HAP-1 (cell line): ENCODE measurements at places on chromosomes 6 and 20.

- DNase-seq, result no peak
Observed at GRCh38 chr6:4344317-4344899, 209.0 kb upstream of the ECI2 start.

- DNase-seq, result no peak
Observed at GRCh38 chr6:1271071-1271763, 40.7 kb upstream of the FOXQ1 start.

DNA sequence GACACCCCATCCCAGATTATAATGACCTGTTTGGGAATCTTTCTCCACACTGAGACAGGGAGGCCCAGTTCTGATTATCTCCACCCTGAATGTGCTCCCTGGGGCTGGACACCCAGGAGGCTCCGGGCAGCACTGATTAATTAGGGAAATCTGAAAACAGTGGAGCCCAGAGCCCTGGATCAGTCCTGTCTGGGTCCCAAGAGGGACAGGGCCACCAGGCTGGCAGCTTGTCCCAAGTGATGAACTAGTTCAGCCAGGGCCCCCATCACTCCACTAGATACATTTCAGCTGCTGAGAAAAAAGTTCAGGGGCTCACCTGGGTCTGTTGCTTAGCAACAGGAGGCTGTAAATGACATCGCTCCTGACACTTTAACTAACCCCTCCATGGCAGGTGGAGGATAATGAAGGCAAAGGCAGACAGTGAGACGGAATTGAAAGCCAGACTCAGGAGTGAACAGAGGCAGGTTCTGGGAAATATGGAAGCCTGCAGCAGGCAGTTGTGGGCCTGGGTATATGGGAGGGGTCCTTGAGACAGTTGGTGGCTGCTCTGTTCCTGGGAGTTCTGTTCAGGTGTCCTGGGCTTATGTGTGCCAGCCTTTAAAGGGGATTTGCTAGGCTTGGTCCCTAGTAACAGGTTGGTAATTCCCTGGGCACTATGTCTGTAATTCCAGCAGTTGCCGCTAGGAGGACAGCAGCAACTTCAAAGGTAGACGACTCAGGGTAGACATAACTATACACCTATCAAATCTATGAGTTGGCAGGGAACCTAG lies 78.3 kb upstream of the CTNNBL1 start:
- DNase-seq, result no peak

DNA sequence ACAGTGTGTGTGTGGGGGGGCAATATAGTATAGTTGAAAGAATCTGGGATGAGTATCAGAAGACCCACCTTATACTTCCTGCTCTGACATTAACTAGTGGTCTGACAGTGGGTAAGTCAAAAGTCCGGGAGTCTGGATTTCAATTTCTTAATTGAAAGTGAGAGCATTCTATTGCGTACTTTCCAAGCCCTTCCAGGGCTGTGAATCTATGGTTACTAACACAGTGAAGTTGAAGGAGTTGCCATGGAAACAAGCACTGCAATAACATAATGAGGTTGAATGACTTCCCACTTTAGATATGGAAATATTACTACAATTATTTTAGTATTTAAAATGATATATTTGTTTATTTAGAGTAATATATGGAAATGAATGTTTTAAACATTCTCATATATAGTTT lies 80.2 kb downstream of the MLIP start:
- DNase-seq, result peak; percentile 19

DNA sequence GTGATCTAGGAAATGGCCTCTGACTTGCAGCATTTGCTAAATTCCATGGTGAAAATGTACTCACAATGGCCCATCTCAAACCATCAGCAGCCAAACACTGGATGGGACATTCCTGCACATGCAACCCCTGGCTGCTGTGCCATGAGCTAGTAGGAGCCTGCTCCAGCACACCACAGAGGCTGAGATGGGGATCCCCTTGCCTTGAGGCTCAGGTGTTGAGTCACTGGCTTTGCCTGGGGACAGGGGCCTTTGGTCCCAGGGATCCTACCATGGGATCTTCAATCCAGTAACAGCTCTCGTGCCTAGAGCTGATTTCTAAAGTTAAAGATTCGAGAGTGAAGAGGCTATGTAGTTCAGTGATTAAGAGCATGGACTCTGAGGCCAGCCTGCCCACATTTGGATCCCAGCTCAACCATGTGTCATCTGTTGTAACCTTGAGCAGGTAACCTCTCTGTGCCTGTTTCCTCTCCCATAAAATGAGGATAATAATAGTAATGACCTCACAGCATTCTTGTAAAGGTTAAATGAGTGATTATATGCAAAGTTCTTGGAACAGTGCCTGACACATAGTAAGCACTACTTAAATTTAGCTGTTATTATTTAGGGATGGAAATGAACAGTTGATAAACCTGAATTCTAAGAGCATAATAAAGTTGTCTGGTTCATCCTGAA lies 16.4 kb downstream of the FOXQ1 start:
- no peak for DNase-seq

GRCh38 chr6:159031846-159032245 lies 12.9 kb downstream of the TAGAP start:
- no peak for DNase-seq

GRCh38 chr6:87282743-87283142 lies 39.6 kb upstream of the SMIM8 start:
- no peak for DNase-seq

- DNase-seq, result no peak
Observed at GRCh38 chr6:36820700-36821580, 18.3 kb downstream of the CPNE5 start.

- DNase-seq, result no peak
Observed at GRCh38 chr6:5204376-5204775, 56.4 kb downstream of the LYRM4 start.

DNA sequence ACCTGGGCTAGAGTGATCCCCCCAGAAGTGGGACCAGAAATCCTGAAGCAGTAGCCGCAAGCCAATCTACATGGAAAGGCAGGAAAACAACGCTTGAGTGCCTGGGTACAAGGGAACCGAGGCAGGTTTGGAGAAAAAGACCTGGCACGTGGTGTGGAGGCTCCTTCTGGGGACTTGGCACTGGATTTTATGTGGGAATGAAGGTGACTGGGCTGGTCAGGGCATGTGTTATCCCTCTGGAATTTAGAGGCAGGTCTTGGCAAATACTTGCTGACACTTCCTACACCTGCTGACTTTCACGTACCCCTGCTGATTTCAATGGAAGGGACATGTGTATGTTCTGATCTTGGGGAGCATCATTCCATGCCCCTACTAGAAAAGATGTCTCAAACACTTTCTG lies 25.0 kb upstream of the FAM217A start:
- no peak for DNase-seq

DNA sequence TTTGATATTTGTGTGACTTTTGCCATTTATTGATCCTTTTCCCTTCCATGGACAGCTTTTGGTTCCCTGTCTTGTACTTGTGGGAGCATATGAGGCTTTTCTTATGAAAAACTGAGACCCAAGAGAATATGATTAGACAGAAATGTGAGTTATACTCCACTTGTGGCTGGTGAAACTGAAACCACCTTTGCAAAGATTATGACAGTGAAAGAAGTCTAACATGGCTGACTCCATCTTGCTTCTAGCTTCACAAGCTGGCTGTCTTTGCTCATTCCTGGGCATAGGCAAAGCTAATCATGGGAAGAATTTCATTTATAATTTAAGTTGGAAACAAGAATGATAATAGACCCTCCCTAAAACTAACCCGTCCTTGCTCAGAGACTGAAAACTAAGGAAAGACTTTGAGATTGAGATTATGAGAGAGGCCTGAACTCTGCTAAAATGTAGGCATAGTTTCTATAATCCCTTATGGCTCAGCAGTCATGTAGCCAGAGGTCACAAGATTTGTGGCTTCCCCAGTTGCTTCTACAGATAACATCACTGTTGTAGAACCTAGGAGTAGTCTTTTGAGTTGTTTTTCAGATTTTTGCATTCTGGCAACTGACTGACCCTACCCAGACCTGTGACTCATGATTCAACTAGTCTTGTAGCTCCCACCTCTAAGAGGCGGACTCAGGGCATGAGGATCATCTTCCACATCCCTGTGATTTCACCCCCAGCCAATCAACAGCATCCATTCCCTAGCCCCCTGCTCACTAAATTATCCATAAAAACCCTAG lies 50.9 kb upstream of the CD2AP start:
- no peak for DNase-seq
